ENCODE measurements at places on chromosomes 13 and 19.

DNA sequence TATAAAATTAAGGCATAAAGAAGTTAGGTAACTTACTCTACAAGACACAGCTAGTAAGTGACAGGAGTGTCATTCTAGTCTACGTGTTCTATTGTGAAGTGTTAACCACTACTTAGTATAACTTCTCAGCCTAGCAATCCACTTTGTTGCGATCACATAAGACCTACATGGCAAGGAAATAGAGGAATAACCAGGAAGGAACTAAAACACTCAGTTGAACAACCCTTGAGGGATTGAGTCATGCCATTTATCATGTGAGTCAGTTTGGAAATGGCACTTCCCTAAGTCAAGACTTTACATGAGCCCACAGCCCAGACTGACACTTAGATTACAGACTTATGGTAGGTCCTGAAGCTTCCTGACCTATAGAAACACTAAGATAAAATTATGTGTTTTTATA is 279.5 kb upstream of the PCDH20 start:
- no peak for DNase-seq

- no peak for DNase-seq
These were observed 58.7 kb downstream of the TEX26 start for GRCh38 chr13:30991184-30991583.

GRCh38 chr13:59631271-59631670 is 532.5 kb downstream of the DIAPH3 start:
- no peak for DNase-seq

DNA sequence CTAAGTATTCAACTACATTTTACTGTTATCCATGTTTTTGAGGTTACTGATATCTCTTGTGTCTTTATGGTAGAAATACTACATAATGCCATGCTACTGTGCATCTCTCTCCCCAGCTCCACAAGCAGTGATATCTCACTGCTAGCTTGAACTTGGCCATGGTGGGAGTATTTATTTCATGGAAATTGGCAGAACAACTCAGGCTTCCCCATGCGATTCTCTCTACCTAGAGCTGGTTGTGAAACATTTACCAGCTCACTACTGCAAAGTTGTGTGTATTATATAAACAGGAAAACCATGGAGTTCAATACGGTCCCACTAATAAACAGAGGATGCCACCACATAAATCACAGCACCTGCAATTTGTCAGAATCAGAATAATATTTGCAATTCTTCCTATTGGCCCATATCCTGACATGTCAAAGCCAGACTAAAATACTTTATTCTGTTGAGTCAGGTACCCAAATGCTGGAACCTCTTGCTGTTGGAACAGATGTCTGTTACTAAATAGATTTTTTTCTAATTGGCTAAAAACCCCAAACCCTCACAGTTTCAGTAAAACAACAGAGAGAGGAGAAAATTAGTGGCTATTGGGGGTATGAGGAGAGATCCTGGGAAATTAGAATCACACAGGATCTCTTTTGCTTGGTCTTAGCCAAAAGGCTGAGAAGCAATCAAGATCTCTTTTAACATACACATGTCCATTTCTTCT is 91.4 kb upstream of the SLC10A2 start:
- DNase-seq = no peak

GRCh38 chr13:23871616-23872220 is 17.5 kb downstream of the MIPEP start:
- DNase-seq = no peak

GRCh38 chr13:72255908-72256307 is 388.9 kb upstream of the DACH1 start:
- DNase-seq = no peak

DNA sequence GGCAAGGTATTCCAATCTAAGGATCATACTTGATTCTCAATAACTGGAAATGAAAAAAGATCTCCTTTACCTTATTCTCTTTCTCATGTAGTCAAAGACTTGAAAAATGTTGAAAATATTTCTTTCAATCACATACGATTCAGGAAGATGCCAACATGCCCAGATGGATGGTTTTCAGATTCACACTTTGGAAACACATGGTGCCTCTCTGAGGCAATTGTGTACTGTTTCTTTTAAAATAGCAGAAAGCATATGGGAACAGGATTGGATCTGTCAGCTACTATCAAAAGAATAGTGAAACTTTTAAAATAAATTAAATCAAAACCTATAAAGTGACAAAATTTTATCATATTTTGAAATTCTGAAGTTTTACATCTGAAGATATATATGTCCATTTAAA is 222.4 kb downstream of the SPRY2 start:
- no peak for DNase-seq

DNA sequence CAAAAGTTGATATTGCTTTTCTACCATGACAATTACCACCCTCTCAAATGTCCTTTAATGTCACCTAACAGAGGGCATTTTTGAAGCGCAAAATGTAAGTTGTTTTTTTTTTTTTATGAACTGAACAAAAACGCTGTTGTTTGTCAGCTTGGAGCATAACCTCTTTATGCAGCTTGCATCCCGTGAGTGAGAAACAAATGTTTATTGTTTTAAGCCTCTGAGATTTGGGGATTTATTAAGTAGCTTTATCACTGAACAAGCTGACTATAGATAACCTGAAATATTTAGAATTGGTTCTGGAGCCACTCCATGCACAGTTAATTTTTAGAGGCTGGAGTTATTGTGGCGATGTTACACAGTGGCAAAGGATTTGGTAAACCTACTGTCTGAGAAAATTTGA is 80.1 kb upstream of the ATXN8OS start:
- DNase-seq = no peak

DNA sequence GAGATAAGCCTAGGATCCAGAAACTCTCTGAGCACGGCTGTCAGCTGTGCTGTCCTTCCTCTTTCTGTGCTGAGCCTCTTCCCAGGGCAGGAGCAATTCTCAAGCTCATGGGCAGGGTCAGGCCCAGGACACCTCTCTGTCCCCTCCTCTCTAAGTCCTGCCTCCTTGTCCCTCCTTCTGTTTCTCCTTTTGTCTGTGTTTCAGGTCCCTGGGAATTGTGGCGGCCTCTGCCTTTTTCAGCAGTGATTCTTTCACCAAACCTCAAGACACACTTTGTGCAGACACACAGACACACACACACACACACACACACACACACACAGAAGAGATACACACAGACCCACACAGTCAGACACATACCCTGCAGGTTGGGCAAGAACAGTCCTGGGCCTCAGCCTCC is at the start of gene PSG1:
TSS of gene PSG1 (minus strand) at position 101 of the 400 bp plus-strand sequence. CDS start 132 bp downstream, outside the sequence.
- no peak for DNase-seq

DNA sequence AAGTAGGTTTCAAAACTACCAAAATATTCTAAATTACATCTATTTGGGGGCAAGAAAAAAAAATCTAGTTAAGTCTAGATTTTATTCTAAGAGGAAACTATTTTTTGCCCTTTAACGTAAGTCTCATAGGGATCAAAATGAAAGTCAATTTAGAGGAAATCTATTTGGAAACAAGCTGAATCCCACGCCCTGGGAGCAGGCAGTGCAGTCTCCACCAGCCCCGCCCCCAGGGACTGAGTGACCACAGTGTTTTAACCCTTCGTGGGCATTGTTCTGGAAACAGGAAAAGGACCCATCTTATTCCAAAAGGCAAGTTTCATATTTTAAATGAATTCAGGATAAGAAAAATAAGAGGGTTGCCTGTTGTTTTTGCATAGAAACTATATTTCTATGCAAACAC is 209.7 kb downstream of the SPRY2 start:
- no peak for DNase-seq

DNA sequence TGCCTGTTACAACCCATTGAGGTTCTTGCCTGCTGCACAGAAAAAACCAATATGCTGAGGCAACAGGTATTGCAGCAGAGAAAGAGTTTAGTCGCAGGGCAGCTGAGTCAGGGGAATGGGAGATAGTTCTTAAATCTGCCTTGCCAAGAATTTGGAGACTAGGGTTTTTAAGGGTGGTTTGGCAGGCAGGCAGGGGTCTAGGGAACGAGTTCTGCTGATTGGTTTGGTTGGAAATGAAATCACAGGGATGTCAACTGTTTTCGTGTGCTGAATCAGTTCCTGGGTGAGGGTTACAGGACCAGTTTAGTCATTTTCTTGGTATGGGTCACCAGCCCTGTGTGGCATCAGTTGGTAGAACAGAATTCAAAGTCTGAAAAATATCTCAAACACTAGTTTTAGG is 36.6 kb downstream of the PDS5B start:
- no peak for DNase-seq

GRCh38 chr19:40803857-40804782 is 5.1 kb downstream of the EGLN2 start:
- DNase-seq = no peak

GRCh38 chr13:114283576-114283975 is 2.2 kb downstream of the UPF3A start:
- DNase-seq = no peak

- DNase-seq = no peak
These were observed 51.9 kb downstream of the GGACT start for GRCh38 chr13:100536643-100537180.

DNA sequence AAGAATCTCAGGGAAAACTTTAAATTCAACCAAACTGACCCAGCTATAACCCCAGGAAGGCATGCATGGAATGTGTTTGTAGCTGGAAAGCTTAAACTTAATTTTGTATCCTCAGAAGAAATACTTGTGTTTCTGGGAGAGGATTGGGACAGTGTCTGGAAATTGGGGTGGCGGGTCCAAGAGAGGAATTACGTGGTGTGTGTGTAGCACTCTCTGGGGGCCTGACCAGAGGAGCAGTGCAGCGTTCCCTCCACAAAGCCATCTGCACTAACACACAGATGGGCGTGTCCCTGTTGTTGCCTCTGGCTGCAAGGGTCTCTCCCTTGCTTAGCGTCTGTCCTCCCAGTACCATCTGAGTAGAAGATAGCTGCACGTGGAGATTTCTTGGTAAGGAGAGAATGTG is 6.4 kb downstream of the GARRE1 start:
- no peak for DNase-seq

GRCh38 chr13:49265822-49266221 is 18.1 kb downstream of the CDADC1 start:
- no peak for DNase-seq

- no peak for DNase-seq
These were observed 1.7 kb downstream of the ANO8 start for GRCh38 chr19:17332677-17333581.

- DNase-seq = no peak
These were observed 251.5 kb downstream of the ABCC4 start for GRCh38 chr13:95049772-95050171.

GRCh38 chr19:10222201-10222890 is 8.8 kb downstream of the S1PR2 start:
- no peak for DNase-seq

DNA sequence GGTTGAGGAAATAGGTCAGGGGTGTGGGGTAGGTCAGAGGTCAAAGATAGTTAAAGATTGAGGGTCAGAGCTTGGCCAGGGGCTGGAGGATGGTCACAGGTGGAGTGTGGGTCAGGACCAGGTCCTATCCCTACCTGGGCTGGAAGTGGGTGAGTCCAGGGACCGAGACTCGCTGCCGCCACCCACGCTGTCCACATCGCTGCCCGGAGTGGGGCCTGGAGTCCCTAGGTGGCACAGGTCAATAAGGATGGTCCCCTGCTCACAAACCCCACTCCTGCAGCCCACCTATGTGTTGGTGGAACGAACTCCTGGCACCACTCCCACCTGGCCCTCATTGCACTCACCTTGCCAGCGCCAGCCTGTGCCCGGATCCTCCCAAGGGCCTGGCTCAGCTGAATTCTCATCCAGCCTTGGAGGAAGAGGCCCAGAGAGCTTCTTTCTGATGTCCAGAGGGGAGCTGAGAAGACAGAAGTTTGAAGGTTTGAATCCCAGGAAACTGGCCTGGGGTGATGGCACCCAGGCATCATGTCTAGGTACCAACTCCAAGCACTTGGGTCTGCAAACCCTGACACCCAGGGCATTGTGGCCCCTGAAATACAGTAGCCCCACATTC is 6.8 kb downstream of the GMIP start:
- DNase-seq = no peak

DNA sequence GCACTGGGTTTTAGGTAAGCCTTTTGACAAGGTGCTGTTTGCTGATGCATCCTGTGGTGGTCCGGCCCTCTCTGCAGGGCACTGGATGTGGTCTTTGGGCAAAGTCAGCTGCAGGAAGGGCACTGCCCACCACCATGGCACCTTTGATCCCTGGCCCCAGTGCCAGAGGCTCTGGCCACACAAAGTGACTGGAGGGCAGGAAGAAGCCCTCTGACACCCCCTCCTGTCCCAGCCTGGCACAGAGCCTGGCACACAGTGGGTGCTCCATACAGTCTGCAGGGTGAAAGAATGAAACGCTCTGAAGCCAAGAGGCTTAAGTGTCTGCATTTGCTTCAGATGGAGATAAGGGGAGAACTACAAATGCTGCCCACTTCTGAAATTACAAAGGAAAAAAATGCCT is 47.6 kb upstream of the CNMD start:
- DNase-seq = no peak

- DNase-seq = no peak
These were observed 52.0 kb upstream of the ARGLU1 start for GRCh38 chr13:106619688-106620555.

GRCh38 chr13:42454749-42455148 is 119.2 kb upstream of the TNFSF11 start:
- no peak for DNase-seq

- no peak for DNase-seq
These were observed 70.7 kb downstream of the COL4A2 start for GRCh38 chr13:110377826-110378201.

- no peak for DNase-seq
These were observed 262.4 kb upstream of the SPRY2 start for GRCh38 chr13:80603351-80603750.

GRCh38 chr19:2663920-2664571 is 38.4 kb downstream of the GNG7 start:
- no peak for DNase-seq

DNA sequence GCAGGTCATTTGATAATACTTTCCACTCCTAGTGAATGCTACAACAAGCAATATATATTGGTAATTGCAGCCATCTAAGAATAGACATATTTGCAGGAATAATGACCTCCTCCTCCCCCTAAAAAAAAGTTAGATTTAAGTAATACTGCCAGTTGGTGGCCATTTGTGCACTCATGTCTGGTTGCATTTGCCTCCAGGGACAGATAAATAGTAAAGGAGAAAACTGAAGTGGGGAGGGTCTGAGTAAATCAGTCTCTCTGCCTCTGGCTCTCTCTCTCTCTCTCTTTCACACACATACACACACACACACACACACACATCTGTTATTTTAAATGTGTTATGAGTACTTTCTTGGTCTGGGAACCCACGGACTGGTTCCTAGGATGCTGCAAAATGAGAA is 125.5 kb upstream of the UQCRFS1 start:
- DNase-seq = no peak

DNA sequence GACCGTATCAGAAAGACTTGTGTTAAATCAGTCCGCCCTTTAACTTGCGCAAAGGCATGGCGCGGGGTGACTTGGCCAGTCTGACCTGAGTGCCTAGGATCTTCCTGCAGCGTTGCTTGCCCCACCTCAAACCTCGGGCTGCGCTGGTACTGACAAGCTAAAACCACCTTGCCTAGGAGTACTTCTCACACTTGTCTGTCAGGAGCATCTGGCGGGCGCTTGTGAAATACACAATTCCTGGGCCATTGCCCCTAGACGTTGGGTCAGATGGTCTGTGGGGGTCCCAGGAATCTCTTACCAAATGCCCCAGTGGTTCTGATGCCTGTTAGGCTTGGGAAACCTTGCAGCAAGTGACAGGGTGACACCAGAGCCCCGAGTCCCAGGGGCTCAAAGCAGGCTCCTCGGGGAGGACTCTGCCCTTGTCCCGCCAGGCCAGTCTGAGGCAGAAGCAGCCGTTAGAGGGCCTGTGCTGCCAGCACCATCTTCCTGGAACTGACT is 12.9 kb downstream of the CEBPG start:
- DNase-seq = no peak

Data from activated T-helper 1 cell treated with anti-CD3 and anti-CD28 coated beads, Interleukin-2, amount 50 U/mL, for 16 hours (primary cell).